ENCODE measurements at places on chromosomes 2 and 18.

GRCh38 chr2:208594642-208595385 lies 188.2 kb downstream of the PTH2R start:
- DNase-seq, result no peak

DNA sequence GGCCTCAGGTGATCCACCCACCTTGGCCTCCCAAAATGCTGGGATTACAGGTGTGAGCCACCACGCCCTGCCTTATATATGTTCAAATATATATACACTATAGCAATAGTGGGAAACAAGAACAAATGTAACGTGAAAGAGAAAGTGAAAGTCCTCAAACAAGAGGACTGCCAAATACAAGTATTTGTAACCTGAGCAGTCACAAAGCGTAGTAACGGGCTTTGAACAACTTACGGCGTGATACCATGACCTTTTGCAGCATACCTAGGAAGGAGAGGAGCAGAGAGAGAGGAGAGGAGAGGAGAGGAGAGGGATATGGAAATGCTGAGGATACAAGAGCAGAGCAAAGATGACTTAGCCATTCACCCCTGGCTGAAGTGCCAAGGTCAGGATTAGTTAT lies 113.8 kb upstream of the RGPD4 start:
- DNase-seq, result no peak

- DNase-seq, result no peak
Measured at GRCh38 chr2:127196998-127197397, 23.1 kb downstream of the CYP27C1 start.

DNA sequence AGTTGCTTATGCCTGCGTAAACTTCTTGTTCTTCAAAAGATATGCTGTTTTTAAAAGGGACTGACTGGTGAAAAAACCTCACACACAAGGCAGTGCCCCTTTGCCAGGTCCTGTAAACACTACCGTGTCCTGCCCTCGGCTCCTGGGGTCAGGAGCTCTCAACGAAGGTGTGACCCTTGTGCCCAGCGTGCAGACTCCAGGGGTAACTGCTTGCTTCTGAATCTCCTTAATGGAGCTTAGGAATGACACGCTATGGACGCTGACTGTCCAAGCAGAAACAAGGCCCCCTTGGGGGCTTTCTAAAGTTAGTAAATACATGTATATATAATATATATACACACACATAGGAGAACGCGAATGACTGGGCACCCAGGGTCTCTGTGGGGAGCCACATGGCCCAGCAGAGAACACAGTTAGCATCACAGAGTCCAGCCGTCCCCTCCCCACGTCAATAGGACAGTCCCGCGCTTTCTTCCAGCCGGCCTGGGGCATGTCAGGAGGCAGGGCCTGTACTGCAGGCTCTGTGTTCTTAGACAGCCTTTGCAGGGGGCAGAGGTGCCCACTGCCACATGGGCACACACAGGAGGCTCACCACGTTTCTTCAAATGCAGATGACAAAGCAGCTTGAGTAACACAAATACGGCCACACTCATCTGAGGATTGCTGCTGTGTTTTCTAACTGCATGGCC lies 96.1 kb downstream of the HDAC4 start:
- DNase-seq, result no peak

GRCh38 chr18:3513481-3513880 lies 63.5 kb downstream of the TGIF1 start:
- DNase-seq, result no peak
